A673 (cell line): ENCODE measurements at places on chromosomes 2 and 18. TPM values are rescaled to one million over a fixed set of nuclear protein-coding genes. Genes with fewer than 3 reads are reported as not detected.

Gene SERPINB4
- not detected in 2 replicates for total RNA-seq

Gene TMEM37
- 13.8 and 15.4 TPM in 2 replicates for total RNA-seq

Gene TACR1
- total RNA-seq = not detected in 2 replicates

Gene PLCD4
- 0.24 and 0.39 TPM in 2 replicates for total RNA-seq

Gene AQP12B
- not detected in 2 replicates for total RNA-seq

Gene SCN7A
- total RNA-seq = not detected in 2 replicates

Gene METAP1D
- total RNA-seq = 11.8 and 12.7 TPM in 2 replicates

Gene CRACDL
- total RNA-seq = not detected in 2 replicates

Gene CROCC2
- total RNA-seq = not detected in 2 replicates

Gene GCG
- total RNA-seq = not detected in 2 replicates

Gene GLB1L
- total RNA-seq = 6.9 and 8.4 TPM in 2 replicates

Gene CDC42EP3
- total RNA-seq = 12.2 TPM in 2 replicates

Gene OSBPL6
- 19.3 and 20.3 TPM in 2 replicates for total RNA-seq

Gene POTEC
- total RNA-seq = not detected in 2 replicates

Gene RNU2-63P
- total RNA-seq = 10.9 and 11.4 TPM in 2 replicates

Gene SKA1
- total RNA-seq = 37.3 and 41.8 TPM in 2 replicates

Gene IL36RN
- total RNA-seq = not detected in 2 replicates

Gene CXCR1
- not detected in 2 replicates for total RNA-seq

Gene ACKR3
- 0.31 and 0.52 TPM in 2 replicates for total RNA-seq

Gene SLC14A1
- not detected in 2 replicates for total RNA-seq

Gene STRADB
- total RNA-seq = 24.3 and 29.3 TPM in 2 replicates

Gene IL36B
- total RNA-seq = not detected in 2 replicates

Gene PARD3B
- 7.6 and 7.7 TPM in 2 replicates for total RNA-seq

Gene UGT1A8
- total RNA-seq = not detected in 2 replicates

Gene SIX3
- total RNA-seq = 0.56 and 0.59 TPM in 2 replicates

Gene IL1F10
- total RNA-seq = not detected in 2 replicates

Gene IL37
- not detected in 2 replicates for total RNA-seq

Gene POMC
- total RNA-seq = not detected in 2 replicates

Gene GPR75
- total RNA-seq = 4.8 and 5.3 TPM in 2 replicates

Gene TMEM247
- not detected in 2 replicates for total RNA-seq

Gene NXPH2
- total RNA-seq = 4.8 and 5.4 TPM in 2 replicates

Gene LCT
- total RNA-seq = 0.37 and 0.39 TPM in 2 replicates

Gene SCN3A
- total RNA-seq = 0.04 and 0.07 TPM in 2 replicates

Gene POLR1B
- total RNA-seq = 53.9 and 70.0 TPM in 2 replicates

Gene SATB2
- 20.3 and 23.2 TPM in 2 replicates for total RNA-seq

Gene DAW1
- 1.2 and 2.4 TPM in 2 replicates for total RNA-seq

Gene TIA1
- total RNA-seq = 185 and 197 TPM in 2 replicates

Gene DAPL1
- total RNA-seq = 0.80 and 1.4 TPM in 2 replicates

Gene MTERF4
- 39.4 and 39.8 TPM in 2 replicates for total RNA-seq

Gene ACVR1C
- 0.13 TPM in 1 of 2 replicates, not detected in the other for total RNA-seq

Gene MIB1
- 70.5 and 92.7 TPM in 2 replicates for total RNA-seq

Gene GREB1
- 1.3 and 1.5 TPM in 2 replicates for total RNA-seq

Gene C2orf66
- total RNA-seq = 0.28 TPM in 1 of 2 replicates, not detected in the other

Gene TXNDC2
- total RNA-seq = 0.13 and 0.42 TPM in 2 replicates
